Posterior cingulate gyrus (tissue), 11 donors: ENCODE measurements at places on chromosomes 3 and 15.

- no peak for DNase-seq
Measured at GRCh38 chr3:183158551-183159006, 4.0 kb downstream of the LAMP3 start.

DNA sequence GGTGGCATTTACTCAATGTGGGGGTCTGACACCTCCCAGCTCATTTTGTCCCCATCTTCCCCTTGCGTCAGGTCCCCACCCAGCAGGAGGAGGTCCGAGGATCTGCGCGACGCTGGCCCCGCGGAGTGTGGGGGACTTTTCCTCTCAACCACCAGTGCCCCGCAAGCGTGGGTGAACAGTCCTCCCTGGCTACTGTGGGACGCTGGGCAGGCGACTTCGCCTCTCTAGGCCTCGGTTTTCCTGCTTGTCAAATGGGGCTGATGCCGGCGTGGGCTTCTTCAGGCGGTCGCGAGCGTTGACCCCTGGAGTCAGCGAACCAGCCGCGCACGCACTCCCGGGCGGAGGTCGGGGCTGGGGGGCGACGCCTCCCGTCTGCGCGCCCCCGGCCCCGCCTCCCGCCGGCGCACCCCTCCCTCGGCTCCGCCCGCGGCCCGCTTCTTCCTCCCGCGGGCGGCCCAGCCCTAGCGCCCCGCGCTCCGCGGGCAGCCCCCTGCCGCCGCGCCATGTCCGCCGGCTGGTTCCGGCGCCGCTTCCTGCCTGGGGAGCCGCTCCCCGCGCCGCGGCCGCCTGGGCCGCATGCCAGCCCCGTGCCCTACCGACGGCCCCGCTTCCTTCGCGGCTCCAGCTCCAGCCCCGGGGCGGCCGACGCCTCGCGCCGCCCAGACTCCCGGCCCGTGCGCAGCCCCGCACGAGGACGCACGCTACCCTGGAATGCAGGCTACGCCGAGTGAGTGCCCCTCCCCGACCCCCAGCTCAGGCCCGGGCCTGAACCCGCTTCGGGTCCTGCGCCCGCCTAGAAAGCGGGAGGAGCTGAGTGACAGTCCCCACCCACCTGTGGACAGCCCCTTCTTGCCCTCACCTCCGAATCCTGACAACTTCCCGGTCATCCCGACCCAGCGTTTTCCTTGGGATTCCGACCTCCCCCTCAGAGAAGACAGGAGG lies at the start of gene PPM1M:
Gene PPM1M (plus strand): TSS at position 438 of the 942 bp plus-strand sequence. CDS start 66 bp downstream, at position 504.
- DNase-seq: peak; percentile 27

GRCh38 chr3:188220988-188221818 lies 67.2 kb downstream of the LPP start:
- no peak for DNase-seq

- no peak for DNase-seq
Measured at GRCh38 chr3:158563076-158563475, 7.9 kb upstream of the MLF1 start.

- DNase-seq: no peak
Measured at GRCh38 chr15:90002428-90002844, 1.3 kb downstream of the ZNF710 start.

GRCh38 chr3:175266478-175266877 lies 407.3 kb downstream of the NAALADL2 start:
- DNase-seq: no peak

- no peak for DNase-seq
Measured at GRCh38 chr3:94246171-94246570, 183.3 kb downstream of the NSUN3 start.

- peak; percentile 66 for DNase-seq
Measured at GRCh38 chr3:128497305-128498126, 4.5 kb upstream of the GATA2 start.

- no peak for DNase-seq
Measured at GRCh38 chr15:76682259-76682658, 222.9 kb downstream of the SCAPER start.

- DNase-seq: no peak
Measured at GRCh38 chr3:150547045-150547741, 606 bp downstream of the EIF2A start.

DNA sequence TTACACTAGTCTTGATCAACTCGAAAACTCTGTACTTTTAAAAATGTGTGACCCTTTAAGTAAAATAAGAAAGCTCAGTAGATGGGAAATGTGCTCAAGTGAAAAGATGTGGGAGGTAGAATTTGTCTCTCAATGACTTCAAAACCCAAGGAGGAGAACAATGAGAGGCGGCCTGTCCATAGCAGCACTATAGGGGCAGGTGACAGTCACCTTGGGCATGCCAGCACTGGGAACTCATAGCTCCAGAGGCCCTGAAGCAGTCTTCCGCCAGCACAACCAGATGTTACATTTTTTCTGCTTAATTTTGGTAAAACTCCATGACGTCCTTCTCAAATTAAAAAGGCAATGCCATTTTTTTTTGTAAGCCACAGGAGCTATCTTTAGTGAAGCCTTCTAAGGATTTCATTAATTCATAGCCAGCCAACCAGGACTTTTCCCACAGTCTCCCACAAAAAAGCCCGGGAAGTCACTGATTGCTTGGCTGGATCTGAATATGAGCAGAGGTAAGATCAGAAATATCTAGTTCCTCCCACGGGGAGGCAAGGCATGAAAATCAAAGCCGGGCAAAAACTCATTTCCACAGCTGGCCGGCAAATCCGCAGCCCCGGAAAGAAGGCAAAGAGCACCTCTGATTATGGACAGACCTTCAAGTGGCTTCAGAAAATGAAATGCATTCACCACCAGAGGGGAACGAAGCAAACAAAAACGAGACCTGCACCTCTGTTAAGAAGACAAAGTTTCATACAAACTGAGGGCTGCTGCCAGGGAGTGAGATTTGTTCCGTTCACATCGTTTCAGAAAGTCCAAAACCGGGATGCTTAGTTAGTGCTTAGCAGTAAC lies 10.5 kb downstream of the IL17RD start:
- DNase-seq: no peak

DNA sequence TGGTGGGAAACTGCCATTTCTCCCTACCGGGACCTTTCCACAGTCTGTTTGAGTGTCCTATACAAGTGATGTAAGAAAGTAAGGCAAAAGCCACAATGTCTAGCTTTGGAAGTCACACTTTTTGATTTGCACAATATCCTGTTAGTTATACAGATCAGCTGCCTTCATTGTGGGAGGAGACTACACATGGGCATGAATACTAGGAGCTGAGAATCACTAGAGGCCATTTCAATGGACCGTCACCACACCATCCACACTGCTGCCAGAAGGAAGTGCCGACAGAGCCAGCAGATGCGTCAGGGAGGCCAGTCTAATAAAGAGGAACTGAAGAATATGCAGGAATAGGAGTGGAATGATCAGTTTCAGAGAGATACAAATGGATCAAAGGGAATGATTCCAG lies 65.8 kb downstream of the SCN11A start:
- no peak for DNase-seq

GRCh38 chr3:156609546-156609945 lies 54.6 kb upstream of the SSR3 start:
- no peak for DNase-seq

- DNase-seq: no peak
Measured at GRCh38 chr3:39134305-39134704, 19.1 kb downstream of the CSRNP1 start.

DNA sequence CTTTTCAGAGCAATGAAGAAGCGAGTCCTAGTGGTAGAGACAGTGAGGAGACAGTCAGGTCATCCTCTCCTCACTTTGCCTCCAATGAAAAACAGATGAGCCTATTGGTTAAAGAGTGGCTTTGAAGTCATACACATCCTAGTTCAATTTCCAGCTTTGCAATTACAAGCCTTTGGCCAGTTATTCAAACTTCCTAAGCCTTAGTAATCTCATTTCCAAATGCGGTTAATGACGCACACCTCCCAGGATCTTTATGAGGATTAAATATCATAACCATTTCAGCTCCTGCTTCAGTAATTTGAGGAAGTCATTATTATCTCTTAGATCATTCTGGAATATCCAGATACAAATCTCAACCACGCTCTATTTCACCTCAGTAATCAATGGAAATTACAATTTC lies 10.0 kb upstream of the ST6GAL1 start:
- no peak for DNase-seq

GRCh38 chr3:177448987-177449359 lies 251.7 kb upstream of the TBL1XR1 start:
- no peak for DNase-seq

GRCh38 chr3:110157221-110157620 lies 819.9 kb upstream of the DPPA4 start:
- DNase-seq: no peak

GRCh38 chr15:97961067-97961954 lies 808 bp downstream of the ARRDC4 start:
- peak; percentile 57 for DNase-seq

- DNase-seq: no peak
Measured at GRCh38 chr15:55700876-55701275, 42.1 kb downstream of the PRTG start.

GRCh38 chr3:139119331-139120025 lies 74.8 kb upstream of the PRR23C start:
- DNase-seq: no peak

DNA sequence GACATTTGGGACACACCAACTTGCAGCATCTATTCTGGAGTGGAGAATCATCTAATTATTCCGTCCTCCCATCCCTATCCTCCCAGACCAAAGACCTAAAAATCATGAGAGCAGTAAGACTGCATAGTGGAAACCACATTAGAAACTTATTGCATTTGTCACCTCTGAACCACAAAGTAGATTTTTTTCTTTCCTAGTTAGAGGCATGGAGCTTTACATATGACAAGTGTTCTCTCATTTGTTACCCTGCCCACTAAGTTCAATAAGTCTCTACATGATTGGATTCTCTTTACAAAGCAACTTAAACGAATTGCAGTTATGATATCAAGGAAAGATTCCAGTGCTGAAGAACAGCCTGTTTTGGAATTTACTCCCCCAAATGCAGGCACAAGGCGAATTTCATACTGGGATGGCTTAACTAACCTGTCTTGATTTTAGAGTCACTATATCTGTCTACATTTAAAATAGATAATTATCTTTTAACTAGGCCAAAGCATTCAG lies 42.3 kb upstream of the LRRFIP2 start:
- DNase-seq: no peak

GRCh38 chr3:2869905-2870304 lies 240.3 kb downstream of the IL5RA start:
- no peak for DNase-seq

GRCh38 chr3:150925751-150926201 lies 20.5 kb upstream of the MINDY4B start:
- DNase-seq: peak; percentile 77

- no peak for DNase-seq
Measured at GRCh38 chr3:127258733-127259132, 29.1 kb downstream of the PRR20G start.

GRCh38 chr3:56113231-56113630 lies 355.0 kb downstream of the ERC2 start:
- DNase-seq: no peak

GRCh38 chr15:70091726-70092463 lies 5.8 kb downstream of the TLE3 start:
- no peak for DNase-seq

DNA sequence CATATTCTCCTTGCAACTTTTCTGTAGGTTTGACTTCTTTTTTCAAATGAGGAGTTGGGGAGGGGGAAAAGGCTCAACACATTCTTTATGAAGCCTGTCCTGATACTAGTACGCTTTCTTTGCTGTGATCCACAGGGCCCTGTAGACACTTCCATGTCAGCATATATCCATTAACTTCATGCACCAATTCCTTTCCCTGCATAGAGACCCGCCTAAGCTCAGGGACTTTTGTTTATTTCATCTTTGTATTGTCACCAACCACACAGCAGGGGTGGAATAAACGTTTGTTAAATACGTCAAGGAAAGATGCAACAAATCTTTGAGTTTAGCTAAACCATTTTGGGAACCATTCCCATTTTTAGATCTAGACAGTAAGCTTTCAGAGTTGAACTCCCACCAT lies 43.0 kb upstream of the GK5 start:
- no peak for DNase-seq

- peak; percentile 51 for DNase-seq
Measured at GRCh38 chr15:66023311-66023972, 154.2 kb downstream of the RAB11A start.

DNA sequence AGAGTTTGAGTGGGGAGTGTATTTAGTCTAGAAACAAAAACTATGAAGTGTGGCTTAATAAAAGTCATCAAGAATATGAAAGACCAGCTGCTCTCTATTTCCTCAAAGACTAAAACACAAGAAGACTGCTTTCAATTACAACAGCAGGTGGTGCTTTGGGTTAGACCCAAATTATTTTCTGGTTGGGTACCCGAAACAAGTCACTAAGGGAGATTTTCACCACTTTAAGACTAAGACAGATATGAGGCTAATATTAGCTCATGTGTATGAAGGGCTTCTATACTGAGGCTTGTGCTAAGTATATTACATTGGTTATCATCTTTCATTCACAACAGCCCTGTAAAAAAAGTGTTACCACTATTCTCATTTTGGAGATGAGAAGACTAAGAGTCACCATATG lies 43.1 kb downstream of the COL8A1 start:
- DNase-seq: no peak

DNA sequence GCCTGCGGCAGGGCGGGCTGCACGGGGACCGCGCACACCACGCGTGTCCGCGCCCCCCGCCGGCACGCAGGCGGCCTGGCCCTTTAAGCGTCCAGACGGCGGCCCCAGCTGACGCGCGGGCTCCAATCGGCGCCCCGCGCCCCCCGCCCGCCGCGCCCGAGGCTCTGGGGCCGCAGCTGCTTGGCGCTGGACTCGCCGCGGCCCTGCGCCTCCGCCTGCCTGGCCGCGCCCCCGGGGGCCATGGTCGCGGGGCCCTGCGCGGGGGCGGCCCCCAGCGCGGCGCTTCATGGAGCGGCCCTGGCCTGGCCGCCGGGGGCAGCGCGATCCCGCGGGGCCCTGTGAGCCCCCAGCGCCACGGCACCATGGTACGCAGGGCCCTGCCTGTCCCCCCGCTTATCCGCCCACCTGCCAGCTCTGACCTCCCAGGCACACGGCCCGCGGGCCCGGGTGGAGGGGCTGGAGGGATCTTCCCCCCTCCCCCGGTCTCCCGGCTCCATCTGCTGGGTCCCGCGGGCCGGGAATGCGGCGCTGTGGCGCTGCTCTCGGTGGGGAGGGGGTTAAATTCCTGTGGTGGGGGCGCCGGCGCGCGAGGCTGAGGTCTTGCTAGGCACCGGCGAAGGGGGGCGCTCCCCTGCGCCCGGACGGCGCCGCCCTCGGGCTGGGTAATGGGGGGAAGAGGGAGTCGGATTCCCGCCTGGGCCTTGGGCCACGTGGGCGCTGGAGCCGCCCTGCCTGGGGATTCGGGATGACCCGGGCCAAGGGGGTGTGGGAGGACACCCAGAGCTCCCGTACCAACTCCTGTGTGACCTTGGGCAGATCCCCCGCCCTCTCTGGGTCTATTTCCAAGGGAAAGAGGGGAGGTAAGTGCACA lies 1.1 kb downstream of the ZBTB47 start:
- DNase-seq: peak; percentile 70
